ENCODE measurements at places on chromosomes 5 and 9.

- DNase-seq: no peak
Measured at GRCh38 chr5:178351221-178352034, 118.8 kb upstream of the PHYKPL start.

- DNase-seq: no peak
Measured at GRCh38 chr9:24258626-24259025, 287.1 kb downstream of the IZUMO3 start.

DNA sequence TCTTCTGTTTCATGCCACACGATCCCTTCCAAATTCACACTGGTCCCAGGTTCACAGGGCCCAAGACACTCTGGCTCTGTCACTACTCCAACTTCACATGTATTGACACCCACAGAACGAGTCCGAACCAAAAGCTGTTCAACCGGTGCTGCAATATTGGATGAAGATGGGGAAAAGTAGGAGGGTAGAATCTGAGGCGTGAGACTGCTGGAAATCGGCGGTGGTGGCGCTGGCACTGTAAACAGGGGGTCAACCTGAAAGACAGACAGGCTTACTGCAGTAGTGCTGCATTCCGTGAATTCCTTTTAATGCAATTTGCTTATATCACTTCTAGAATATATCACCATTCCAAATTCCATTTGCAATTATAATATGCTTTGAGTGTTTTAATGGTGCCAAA is 45.4 kb downstream of the ZNF608 start:
- no peak for DNase-seq

- DNase-seq: no peak
Measured at GRCh38 chr5:12204761-12205160, 300.5 kb upstream of the CTNND2 start.

GRCh38 chr5:74918232-74918669 is 52.1 kb upstream of the FAM169A start:
- no peak for DNase-seq

DNA sequence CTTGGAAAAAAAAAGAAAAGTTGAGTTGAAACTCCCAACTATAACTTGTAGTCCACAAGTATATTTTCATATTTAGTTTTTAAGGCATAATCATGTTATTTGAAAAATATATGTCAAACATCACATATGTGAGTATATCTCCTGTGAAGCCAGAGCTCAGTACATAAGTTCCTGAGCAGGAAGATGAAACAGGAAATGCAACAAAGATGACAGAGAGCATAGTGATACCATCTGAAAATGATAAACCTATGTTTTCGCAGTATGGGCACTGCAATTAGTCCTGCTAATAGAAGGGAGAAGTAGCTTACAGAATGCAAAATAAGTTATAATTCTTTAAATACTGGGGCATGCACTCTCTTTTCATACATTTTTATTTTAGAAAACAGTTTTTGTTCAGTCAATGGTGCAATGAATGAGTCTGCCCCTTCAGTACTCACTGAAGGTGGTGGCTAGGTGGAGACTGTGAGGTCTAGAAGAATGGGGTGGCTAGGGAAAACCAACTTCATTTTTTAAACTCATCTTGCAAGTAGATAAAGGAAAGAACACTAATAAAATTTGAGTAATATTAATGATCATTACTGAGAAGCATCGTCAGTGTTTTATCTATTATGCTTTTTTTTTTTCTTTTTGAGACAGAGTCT is 54.1 kb upstream of the FYB1 start:
- DNase-seq: no peak

GRCh38 chr5:14715481-14715880 is 51.0 kb downstream of the OTULIN start:
- no peak for DNase-seq

DNA sequence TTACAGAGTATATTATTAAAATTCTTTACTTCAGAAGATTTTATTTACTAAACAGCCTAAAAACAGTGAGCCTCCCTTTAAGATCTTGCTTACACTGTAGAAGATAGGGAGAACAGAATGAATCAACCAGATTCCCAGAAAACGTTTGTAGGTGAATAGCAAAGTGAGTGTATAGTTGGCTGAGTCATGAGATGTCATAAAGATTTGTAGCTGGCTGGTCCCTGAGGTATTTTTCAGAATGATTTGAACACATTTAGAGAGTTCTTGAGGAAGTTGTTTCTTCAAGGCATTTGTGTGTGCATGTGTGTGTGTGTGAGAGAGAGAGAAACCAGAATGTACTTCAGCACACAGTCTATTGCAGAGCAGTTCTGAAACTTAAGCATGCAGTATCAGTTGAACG is 159.4 kb upstream of the PRR16 start:
- no peak for DNase-seq

DNA sequence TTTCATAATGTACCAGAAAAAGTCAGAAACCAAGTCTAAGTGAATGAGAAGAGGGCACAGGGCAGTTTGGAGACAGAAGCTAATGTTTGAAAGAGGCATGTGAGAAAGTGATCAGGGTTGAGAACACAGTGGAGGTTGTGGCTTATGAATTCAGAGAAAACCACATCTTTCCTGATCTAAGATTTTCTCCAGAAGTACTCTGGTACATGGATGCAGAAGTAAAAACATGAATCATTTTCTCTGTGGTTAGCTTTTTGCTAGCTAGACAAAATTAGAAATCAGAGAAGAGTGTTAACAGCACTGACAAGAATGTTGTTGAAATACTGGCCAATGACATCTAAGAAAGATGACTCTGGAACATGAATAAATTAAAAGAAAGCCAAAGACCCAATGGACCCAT is 541.1 kb downstream of the DNAH5 start:
- no peak for DNase-seq

DNA sequence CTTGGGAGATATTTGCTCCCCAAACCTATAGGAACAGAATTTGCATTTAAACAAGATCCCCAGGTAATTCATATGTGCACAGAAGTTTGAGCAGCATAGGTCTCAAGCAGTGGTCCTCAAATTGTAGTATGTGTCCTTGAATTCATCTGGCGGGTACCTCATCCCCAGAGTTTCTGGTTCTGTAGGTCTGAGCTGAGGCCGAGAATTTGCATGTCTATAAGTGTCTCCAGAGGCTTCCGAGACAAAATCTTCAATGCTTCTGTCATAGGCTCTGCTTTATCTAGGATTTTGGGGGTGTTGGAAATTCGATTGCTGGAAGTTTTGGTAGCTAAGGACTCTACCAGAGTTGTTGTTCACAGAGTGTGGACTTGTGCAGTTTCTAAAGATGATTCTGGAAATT is 38.6 kb downstream of the MAT2B start:
- no peak for DNase-seq

GRCh38 chr5:127757576-127757975 is 54.4 kb downstream of the CCDC192 start:
- DNase-seq: no peak

GRCh38 chr9:115164511-115164974 is 46.6 kb upstream of the TNC start:
- no peak for DNase-seq

DNA sequence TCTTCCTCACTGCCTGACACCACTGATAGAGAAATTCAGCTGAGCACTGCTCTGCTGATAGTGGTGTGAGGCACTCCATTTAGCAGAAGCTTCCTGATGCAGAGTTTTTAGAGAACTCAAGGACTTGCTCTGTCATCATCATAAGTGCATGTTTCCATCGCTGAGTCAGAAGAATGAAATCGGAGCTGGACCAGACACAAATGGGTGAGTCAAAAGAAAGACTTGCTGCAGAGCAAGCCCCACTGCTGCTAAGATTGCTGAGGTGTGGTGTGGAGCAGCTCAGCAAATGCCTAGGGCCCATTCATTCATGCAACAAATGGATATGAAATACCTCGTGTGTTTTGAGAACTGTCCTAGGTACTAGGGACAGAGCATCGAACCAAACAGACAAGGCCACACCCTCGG is 410.2 kb upstream of the SLC30A5 start:
- DNase-seq: no peak

- no peak for DNase-seq
Measured at GRCh38 chr9:96567203-96567700, 52.4 kb downstream of the CDC14B start.

GRCh38 chr5:135303582-135304173 is 95.4 kb downstream of the MACROH2A1 start:
- DNase-seq: no peak

- DNase-seq: no peak
Measured at GRCh38 chr5:74648835-74649293, 8.3 kb upstream of the ENC1 start.

GRCh38 chr5:169039592-169039991 is 261.3 kb downstream of the SLIT3 start:
- DNase-seq: no peak

- no peak for DNase-seq
Measured at GRCh38 chr5:59615272-59615671, 278.3 kb downstream of the PDE4D start.

- no peak for DNase-seq
Measured at GRCh38 chr5:39473156-39473775, 48.5 kb upstream of the DAB2 start.

GRCh38 chr9:17829812-17830385 is 251.0 kb downstream of the SH3GL2 start:
- DNase-seq: no peak

GRCh38 chr5:9362600-9362999 is 183.3 kb downstream of the SEMA5A start:
- DNase-seq: no peak

GRCh38 chr5:17989567-17990563 is 355.6 kb downstream of the TAF11L14 start:
- DNase-seq: no peak

GRCh38 chr5:59020611-59021285 is 437.9 kb downstream of the RAB3C start:
- DNase-seq: no peak

GRCh38 chr5:113082547-113082905 is 105.9 kb downstream of the DCP2 start:
- no peak for DNase-seq

GRCh38 chr5:31413030-31413812 is 118.7 kb downstream of the DROSHA start:
- no peak for DNase-seq

GRCh38 chr9:18256568-18256967 is 217.4 kb upstream of the ADAMTSL1 start:
- DNase-seq: no peak

- no peak for DNase-seq
Measured at GRCh38 chr5:177510567-177511053, 984 bp upstream of the DOK3 start.

GRCh38 chr9:98214811-98215210 is 22.4 kb upstream of the CORO2A start:
- no peak for DNase-seq

- DNase-seq: no peak
Measured at GRCh38 chr9:12980085-12980851, 205.4 kb downstream of the LURAP1L start.

- DNase-seq: no peak
Measured at GRCh38 chr5:96124589-96124988, 162.9 kb upstream of the ELL2 start.

DNA sequence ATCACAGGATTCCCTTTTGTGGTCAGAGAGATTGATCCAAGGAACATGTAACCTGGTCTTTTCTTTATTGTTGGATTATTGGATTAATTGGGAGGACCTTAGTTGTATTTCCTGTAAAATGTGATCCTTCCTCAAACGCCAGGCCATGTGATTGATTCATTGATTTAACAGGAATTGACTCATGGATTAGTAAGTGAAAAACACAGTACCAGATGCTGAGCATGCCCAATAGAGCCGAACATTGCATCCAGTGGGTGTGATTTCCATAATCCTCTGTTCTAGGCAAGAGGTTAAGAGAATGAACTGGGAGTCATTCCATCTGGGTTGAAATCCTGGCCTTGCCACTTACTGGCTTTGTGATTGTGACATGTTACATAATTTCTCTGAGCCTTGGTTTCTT is 522.3 kb downstream of the MAT2B start:
- no peak for DNase-seq

GRCh38 chr9:115733318-115734110 is 420.1 kb upstream of the PAPPA start:
- DNase-seq: no peak

- no peak for DNase-seq
Measured at GRCh38 chr9:96109680-96110351, 192.2 kb downstream of the HSD17B3 start.

- DNase-seq: no peak
Measured at GRCh38 chr5:138366632-138367382, 14.3 kb downstream of the KDM3B start.

DNA sequence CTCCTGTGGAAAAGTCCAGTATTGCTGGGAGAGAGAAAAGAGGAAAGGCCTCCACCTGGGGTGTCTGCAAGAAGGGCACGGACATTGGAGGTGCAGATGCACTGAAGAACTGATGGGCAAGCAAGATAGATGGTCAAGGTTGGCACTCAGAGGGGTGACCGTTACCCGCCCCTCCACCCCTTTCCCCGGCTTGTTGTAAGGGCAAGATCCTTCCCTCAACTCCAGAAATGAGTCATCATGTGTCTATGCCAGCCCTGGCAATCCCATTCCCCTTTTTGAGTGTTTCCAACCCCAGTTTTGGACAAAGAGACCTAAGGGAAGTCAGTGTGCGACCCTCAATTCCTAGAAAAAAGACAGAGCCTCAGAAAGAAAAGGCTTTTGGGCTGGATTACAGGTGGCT is 34.9 kb upstream of the ATP6V1G1 start:
- DNase-seq: no peak

GRCh38 chr5:60636644-60637043 is 63.3 kb downstream of the DEPDC1B start:
- no peak for DNase-seq

DNA sequence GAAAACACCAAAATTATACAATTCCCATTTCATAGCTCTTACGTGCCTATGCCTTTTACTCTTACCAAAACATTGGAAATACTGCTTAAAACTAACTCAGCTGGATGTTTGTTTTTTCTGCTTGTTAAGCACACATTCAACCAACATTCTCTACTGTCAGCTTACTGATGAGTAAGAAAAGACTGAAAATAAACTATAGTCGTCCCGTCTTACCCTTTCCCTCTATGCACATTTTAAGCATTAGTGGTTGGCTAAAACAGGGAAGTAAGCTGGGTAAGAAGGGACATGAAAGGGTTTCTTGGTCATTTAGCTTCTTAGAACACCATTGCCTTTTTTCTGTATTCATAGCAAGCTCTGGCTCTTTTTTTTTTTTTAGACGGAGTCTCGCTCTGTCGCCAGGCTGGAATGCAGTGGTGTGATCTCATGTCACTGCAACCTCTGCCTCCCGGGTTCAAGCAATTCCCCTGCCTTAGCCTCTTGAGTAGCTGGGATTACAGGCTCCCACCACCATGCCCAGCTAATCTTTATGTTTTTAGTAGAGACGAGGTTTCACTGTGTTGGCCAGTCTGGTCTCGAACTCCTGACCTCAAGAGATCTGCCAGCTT is 232.1 kb upstream of the PCSK5 start:
- no peak for DNase-seq

DNA sequence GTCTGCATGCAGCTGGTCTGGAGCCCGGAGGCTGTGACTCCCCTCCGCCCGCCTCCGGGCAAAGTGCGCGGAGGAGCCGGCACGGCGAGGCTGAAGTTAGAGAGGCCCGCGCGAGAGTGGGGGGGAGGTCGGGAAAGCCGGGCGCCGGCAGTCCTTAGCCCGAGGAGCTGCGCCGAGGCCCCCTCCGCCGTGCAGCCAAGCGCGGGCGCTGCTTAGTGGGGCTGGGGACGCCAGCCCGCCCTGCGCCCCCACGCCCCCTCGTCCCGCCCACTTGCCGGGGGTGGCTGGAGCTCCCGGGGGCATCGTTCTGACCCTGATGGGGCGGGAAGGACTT is 403 bp downstream of the NINJ1 start:
- no peak for DNase-seq

- no peak for DNase-seq
Measured at GRCh38 chr9:128685636-128686489, 3.2 kb upstream of the SET start.

Data from stimulated activated CD8-positive, alpha-beta memory T cell treated with anti-CD3 and anti-CD28 coated beads, Interleukin-7, amount 100 ng/mL, for 1 hour (primary cell).